ENCODE measurements at places on chromosomes 3 and 15.
A peak's percentile ranks its signal among the peaks of the same experiment; 100 is the strongest.

GRCh38 chr15:78651007-78651406 lies 10.0 kb upstream of the CHRNB4 start:
- no peak for DNase-seq

DNA sequence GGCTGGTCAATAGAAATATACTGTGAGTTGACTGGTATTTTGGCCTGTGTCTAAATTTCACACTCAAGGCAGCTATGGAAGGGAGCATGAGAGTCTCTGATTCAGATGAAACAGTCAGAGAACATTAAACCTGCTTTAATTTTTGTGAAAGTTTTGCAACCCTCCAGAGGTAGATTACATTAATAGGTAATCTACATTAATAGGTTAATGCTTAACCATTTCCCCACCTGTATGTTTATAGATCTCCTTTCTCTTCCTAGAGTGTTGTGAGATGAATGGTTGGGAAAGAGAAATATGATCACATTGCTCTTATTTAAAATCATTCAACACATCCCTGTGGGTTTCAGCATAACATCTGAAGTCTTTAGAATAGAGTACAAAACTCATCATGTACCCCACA lies 586.9 kb upstream of the DPPA4 start:
- DNase-seq, result no peak

GRCh38 chr15:68599153-68599545 lies 20.4 kb downstream of the CORO2B start:
- DNase-seq, result no peak

DNA sequence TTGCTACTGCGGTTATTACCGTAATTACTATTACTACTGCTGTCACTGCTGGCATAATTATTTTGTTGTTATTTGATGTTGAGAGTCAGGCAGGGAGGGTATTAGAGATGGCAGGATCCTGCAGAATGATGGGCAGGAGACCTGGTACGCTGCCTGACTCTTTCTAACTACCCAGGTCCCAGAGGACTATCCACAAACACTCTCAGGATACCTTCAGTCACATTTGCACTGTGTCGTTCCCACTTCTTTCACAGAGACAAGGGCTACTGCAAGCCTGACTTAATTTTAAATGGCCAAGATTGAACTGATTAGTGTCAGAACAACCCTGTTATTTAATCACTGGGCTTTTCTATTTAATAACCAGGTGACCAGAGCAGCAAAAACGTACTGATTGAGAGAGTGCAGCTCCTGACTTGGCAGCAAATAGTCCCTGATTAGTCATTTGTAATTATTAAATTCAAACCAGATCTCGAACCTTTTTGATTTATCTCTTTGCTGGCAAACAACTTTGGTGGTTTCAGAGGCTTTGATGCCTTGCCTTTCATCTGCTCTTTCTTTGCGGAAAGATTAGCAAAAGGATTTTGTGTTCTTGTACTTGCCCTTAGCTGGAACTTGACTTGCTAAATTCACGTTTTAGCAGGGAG lies 88.8 kb upstream of the ARHGEF3 start:
- DNase-seq, result no peak

DNA sequence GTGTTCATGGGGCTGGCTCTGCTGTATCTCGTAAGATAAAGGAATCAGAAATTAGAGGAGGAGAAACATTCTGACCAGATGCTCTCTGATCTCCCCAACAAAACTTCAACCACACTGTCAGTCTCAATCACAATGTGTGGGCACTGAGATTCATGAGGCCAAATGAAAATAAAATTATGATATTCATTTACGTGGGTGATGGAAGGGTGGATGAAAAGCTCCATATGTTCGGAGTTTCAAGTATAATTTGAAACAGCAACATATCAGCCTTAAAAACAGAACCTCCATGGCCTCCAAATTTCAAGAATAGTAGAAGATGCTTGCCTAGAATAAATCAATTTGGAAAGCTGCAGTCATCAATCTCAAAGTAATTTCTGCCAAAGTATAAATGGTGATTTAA lies 363.7 kb downstream of the MAGI1 start:
- DNase-seq, result no peak

DNA sequence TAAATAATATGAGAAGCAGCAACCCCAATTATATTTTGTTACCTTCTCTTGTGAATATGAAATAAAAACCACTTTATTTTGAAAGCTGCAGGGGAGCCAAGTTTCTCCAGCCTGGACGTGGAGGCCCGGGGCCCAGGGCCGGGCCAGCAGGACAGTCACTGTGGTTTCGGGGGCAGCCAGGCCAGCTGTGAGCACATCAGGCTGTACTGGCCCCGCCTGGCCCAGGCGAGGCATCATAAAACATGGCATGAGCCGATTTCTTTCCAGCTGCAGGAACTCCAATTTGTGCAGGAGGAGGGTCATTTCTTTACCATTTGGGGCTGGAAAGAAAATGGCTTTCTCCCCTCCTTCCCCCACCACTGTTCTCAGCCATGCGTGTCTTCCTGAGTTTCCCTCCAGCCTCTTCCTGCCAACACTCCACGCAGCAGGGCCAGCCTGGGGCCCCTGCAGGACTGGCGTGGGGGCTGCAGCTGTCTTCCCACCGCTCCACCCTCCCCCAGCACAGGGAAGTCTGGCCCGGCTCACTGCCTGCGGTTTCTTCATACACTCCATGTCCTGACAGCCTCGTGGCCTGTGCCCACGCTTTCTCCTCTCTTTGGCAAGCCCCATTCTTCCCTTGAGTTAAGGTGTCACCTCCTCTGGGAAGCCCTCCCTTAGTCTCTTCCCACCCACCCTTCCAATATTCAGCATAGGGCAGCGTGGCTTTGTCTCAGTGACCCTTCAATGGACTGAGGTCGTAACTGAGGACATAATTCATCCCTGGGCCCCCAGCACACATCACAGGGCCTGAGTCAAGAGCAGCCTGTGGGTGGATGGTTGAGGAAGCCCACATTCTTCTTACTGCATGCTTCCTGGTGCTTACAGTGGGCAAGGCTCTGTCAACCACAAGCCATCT lies 135.8 kb downstream of the CHSY1 start:
- peak; percentile 35 for DNase-seq

GRCh38 chr15:25242957-25243799 lies 195.6 kb downstream of the UBE3A start:
- no peak for DNase-seq

DNA sequence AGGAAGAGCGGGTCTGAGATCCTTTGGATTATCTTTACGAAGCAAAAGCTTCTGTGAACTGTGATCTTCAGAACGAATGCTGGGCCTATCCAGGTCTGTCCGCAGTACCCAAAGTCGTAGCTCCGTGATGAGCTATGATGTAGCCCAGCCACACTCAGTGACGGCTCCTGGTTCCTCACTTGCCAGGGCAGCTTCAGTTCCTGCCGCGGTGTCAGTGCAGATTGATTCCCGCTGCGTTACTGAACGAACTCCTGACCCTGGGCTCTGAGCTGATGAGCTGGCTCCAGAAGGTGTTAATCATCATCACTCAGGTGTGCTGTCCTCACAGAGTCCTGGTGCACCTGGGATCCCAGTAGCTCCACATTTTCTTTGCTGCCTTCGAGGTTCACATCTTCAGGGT lies 45.0 kb downstream of the TMEM44 start:
- DNase-seq, result no peak

DNA sequence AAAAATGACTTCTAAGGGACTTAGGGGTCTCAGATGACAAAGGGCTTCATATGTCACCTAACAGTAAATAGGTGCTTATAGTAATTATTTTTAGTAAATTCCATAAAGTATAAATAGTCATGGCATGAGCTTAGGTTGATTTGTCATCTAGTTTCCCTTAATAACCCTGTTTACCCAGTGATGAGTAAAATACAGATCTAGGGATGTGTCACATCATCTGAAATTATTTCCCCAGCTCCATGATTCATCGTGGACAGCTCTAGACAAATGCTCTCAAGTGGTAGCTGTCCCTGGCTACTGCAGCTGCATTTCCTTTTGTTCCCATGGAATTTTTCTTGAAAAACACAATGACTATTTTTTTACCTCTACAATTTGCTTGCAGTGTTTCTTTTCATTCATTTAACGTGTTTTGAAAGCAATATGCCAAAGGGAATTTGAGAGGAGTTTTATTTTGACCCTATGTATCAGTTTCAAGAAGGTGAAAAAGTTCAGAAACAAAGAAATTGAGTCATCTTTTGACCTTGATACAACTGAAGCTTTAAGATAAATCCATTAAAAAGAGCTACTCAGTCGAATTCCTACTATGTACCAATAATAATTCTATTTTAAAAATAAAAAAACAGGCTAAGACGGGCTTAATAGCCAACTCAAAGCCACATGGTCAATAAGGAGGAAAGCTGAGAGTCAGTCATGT lies 241.6 kb downstream of the KCNMB2 start:
- DNase-seq, result no peak

- no peak for DNase-seq
Observed at GRCh38 chr3:4687167-4687566, 194.0 kb downstream of the ITPR1 start.

DNA sequence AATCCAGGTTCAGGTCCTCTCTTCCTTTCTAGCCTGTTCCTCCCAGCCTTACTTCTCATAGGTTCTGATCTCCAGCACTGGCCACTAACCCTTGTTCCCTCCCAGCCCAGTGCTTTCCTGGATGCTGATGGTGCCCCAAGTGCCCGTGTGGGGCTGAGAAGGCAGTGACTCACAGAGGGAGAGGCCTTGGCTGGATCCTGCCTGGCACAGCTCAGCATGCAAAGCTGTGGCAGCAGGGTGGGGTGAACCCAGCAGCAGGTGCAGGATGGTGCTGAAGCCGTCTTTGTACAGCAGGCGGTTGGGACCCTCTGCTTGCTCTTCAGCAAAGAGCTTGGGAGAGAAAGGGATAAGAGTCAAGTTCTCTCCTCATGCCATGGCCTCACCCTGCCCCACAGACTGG lies 7.6 kb downstream of the LPCAT4 start:
- no peak for DNase-seq

DNA sequence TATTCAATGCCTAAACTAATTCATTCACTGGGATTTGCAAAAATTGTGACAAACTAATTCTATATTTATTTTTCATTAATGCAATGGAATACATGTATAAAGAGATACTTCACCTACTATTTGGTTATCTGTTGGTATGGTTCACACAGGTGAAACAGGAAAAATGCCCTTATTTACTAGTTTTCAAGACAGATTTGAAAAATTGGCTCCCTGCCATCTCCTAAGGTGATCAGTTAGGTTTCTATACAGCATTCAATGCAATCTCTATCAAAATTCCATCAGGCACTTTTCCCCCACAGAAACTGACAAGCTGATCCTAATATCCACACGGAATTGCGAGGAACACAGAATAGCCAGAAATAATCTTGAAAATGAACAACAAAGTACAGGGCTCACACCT lies 101.1 kb downstream of the DLG1 start:
- no peak for DNase-seq

GRCh38 chr3:65833761-65834505 lies 204.8 kb downstream of the MAGI1 start:
- DNase-seq, result no peak

- DNase-seq, result no peak
Observed at GRCh38 chr3:188137051-188137450, 16.9 kb upstream of the LPP start.

GRCh38 chr3:65550137-65550536 lies 488.6 kb downstream of the MAGI1 start:
- no peak for DNase-seq

DNA sequence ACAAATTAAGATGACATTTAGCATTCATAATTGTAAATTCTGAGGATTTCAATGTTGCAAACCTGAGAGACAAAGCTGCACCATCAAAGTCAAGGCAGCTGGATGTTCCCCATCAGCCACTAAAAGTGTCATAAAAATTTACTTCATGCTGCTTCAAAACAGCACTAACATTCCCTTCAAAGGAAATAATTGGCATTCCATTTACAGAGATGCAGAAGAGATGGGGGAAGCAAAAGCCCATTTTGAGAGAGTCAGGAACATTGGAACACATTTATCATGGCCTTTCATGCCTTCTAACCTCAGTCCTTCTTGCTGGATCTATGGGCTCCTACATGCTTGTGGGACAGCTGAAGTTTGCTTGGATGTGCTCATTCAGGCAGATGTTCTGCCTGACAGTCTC lies 6.4 kb upstream of the TMEM158 start:
- no peak for DNase-seq

- DNase-seq, result no peak
Observed at GRCh38 chr15:25724899-25725298, 138.2 kb downstream of the ATP10A start.

DNA sequence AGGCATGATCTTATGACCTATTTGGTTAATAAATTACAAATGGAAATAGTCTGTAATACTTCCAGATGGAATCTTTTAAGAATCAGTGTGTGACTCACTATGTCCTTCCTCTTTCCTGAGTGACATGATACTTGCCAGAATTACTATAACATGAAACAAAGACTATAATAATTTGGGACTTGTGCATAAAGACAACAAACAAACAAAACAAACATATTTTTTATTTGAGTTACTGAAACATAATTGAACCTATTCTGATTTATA lies 1268.1 kb downstream of the OTOL1 start:
- no peak for DNase-seq

DNA sequence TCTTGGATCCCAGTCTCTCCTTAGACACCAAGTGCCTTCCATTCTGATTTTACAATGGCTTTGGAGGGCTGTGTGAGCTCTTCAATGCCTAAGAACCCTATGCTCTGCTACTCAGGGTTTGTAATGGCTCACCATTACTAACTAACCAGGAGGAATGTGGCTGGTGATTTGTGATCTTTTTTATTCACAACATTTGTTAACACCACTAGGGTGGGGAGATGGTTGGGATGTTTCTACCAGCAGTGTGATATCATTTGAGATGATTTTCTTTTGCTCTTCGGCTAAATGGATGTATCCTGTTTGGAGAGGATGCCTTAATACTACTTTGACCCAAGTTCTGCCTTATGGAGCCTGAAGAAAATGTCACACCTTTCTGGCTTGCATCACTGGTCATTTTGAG lies 226.9 kb downstream of the MFSD1 start:
- no peak for DNase-seq

- DNase-seq, result no peak
Observed at GRCh38 chr3:137988152-137988551, 21.8 kb upstream of the CLDN18 start.

- DNase-seq, result no peak
Observed at GRCh38 chr3:148203297-148204010, 494.2 kb upstream of the AGTR1 start.

DNA sequence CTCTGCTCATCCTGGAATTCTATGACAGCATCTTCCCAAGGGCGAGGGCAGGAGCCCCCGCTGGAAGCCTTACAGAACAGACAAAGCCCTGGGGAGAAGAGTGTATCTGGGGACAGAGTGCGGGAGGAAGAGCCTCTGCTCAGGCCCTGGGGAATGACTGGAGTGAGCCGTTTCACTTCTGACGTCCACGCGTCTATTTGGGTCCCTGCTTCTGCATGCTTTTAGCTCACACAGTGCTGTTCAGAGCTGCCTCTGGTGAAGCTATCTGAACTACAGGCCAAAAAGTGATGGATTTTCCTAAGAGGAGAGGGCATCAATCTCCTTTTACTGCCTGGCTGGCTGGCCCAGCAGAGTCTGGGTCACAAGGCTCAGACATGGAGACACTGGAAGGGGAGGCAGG lies 311.8 kb downstream of the NTRK3 start:
- DNase-seq, result no peak

GRCh38 chr15:41821831-41822230 lies 6.1 kb upstream of the JMJD7 start:
- DNase-seq, result no peak

Data from natural killer cell treated with Interleukin-12 subunit alpha and Interleukin-12 subunit beta and Interleukin-15 and Interleukin-18, amount 100 ng/mL, for 72 hours (primary cell).